ENCODE measurements at places on chromosomes 3 and 15.

GRCh38 chr3:67601919-67602608 lies 52.3 kb downstream of the SUCLG2 start:
- no peak for DNase-seq

DNA sequence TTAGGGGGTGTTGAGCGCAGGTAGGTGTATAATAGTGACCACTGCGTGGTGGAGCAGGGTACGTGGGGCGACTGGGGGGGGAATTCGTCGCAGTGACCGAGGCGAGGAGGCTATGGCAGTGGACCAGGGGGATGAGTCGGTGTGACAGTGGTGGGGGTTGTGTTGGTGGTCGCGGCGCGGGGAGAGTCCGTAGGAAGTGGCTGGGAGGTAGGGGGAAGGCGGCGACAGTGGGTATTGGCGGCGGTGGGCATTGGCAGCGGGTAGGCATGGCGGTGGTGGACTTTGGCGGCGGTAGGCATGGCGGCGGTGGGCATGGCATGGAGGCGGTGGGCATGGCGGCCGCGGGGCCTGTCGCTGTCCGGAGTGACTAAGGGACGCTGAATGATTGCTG lies 739 bp downstream of the SNRPN start:
- DNase-seq: peak; percentile 10

GRCh38 chr3:169848741-169849140 lies 21.0 kb downstream of the LRRC31 start:
- DNase-seq: no peak

GRCh38 chr3:131960324-131960723 lies 74.5 kb downstream of the CPNE4 start:
- DNase-seq: no peak

- no peak for DNase-seq
Observed at GRCh38 chr3:43695443-43695842, 4.7 kb downstream of the ABHD5 start.

- no peak for DNase-seq
Observed at GRCh38 chr15:70171256-70171886, 73.7 kb upstream of the TLE3 start.

DNA sequence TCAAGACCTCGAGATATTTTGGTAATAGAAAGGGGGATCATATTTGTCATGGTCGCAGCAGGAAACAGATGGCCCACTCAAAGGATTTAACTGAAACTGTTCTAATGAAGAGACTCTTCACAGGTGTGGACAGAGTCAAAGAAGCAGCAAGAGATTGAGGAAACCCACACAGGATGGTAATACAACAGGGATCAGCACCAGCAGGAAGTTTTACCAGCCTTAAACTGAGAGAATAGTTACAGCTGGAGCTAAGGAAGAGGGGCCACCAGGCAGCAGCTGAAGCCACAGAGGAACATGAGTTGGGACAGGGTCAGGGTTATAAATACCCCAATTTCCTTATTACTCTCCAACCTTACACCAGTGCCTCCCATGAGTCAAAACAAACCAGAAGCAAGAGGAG lies 131.8 kb upstream of the UBE2E2 start:
- no peak for DNase-seq

DNA sequence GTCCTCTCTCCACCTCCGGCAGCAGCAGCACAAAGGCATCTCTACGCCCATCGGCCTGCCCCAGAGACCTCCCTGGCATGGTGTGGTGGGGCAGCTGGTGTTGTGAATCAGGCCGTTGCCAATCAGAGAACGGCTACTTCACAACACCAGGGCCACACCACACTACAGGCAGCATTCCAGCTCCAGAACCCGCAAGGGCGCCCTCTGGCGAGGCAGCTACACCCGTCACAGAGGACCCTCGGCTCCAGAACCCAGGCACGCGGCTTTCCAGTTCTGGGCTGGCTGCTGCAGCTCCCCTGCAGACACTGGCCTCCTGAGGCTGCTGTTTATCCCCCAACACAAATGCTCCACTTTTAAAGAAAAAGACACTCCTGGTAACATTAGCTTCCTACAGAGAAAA lies 127.5 kb upstream of the TOPAZ1 start:
- no peak for DNase-seq

DNA sequence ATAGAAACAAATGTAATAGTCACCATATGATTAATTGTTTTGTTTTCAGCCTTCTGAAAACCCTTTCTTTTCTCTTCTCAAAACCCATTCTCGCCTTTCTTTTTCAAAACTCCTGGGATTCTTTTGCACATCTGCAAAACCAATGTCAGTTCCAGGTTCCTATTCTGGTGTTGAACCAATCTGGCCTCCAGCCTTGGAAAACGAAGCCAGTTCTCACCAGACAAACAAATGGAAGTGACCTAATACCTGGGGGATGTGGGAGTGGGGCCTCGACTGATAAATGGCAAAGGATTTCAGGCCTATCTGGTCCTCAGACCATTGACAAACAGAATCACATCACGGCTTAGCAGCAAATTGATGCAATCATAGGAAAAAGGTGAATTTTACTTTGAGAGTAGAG lies 73.0 kb downstream of the COL8A1 start:
- no peak for DNase-seq

DNA sequence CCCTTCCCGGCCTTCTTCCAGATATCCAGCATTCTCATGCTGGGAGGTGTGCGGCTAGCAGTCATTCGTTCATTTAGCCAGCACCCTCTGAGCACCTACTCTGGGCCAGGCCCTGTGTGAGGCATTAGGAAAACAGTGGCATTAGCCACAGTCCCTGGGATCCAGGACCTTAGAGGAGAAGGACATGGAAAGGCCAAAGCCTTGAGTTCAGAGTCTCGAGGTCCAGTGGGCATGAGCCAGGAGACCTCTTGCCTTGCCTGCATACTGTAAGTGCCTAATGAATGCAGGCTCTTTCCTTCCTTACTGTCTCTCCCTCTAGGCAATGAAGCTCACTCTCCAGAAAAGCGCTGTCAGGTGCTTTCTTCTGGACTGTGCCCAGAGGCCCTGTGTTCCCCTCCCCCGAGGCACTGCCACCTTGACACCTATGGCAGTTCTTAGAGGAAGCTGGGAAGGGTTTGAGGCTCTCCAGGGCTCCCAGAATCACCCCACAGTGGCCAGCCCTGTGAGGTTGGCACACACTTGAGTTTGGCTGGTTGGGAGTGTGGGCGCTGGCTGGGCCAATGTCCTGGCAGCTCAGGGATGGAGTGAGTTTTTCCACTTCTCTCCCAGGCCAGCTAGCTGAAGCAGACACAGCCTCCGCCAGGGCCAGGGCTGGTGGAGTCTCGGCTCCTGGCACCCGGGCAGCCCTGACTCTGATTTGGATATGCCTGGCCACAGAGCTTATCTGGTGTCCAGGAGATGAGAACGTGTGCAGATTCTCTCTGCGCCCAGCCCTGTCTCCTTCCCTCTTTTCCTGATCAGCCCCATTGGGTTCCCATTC lies 5.4 kb downstream of the CORO2B start:
- no peak for DNase-seq

GRCh38 chr15:45434078-45434567 lies 55.8 kb upstream of the GATM start:
- no peak for DNase-seq

DNA sequence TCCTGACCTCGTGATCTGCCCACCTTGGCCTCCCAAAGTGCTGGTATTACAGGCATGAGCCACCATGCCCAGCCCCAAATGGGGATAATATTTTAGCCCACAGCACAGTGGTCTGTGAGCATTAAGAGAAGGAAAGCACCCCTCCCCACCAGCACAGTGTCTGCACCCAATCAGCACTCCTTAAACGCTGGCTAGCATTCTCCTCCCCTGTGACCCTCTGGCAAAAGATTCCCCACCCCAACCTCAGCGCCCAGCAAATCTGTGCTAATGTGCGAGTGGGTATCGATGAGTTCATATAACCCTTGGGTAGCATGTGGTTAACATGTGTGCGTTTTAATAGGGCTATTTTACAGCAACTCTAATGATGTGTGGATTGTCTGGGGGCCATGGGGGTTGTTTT lies 18.3 kb upstream of the EPHB3 start:
- no peak for DNase-seq

DNA sequence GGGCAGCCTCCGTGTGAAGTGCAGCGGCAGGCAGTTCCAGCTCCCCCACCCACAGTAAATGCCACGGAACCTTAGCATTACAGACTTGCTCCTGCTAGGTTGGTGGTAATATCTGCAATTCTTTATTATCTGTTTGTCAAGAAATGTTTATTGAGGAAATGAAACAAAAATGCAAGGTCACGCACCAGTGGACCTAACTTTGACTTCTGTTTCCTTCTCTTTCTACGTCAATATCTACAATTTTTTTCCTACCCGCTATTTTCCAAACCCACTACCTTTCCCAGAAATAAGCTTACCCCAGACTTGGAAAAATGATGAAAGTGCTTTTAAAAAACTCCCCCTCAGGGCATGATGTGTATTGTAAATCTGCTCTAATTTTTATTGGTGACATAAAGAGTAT lies 18.9 kb downstream of the ILDR1 start:
- DNase-seq: no peak
